ENCODE measurements at places on chromosomes 3 and 15.

DNA sequence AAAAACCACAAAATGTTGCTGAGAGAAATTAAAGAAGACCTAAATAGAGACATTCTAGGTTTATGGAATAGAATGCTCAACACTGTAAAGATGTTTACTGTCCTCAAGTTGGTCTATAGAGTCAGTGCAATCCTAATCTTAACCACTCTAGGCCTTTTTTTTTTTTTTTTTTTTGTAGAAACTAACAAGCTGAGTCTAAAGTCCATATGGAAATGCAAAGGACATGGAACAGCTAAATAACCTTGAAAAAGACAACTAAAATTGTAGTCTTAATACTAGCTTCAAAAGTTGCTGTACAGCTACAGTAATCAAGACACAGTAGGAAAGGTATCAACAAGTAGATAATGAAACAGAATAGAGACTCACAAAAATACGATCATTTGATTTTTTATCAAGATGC, 32.9 kb downstream of the CDV3 start:
- no peak for DNase-seq

DNA sequence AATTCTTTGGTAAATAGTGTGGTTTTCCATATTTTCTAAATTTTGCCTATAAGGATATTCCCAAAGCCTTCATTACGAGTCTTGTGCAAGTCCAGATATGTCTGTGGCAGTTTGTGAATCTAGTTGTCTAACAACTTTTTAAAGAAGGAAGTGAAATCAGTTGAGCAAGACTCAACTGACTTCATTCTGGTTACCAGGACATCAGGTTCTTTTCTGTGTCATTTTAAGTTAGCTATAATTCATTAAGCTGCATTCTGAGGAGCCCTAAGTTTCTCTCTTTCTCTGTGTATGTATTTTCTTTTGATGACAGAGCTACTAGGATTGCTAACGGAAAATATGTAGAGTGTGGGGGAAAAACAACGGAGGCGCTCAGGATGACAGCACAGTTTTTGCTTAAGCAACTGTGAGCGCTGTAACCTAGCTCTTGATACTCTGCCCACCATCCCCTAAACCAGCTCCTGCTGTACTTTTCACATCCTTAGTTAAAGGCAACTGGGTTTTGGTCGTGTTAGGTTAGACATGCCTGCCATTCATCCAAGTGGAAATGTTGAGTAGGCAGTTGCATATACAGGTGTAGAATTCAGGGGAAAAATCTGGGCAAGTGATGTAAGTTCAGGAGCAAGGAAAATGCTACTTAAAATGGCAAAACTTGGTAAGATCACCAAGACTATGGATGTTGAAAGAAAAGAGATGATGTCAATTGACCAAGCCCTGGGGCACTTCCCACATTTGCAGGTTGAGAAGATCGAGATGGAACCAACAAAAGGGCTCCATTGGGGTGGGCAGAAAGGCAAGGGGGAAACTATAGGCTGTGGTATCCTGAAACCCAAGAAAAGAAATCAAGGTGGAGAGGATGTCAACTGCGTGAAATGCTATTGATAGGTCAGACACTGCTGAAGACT, 9.2 kb downstream of the MFSD1 start:
- no peak for DNase-seq

- DNase-seq = no peak
Measured at GRCh38 chr3:159886050-159886449, 102.6 kb upstream of the IL12A start.

GRCh38 chr15:92277776-92278175, 115.9 kb upstream of the ST8SIA2 start:
- DNase-seq = peak; percentile 13

GRCh38 chr15:28967066-28967465, 81.3 kb downstream of the APBA2 start:
- DNase-seq = no peak

All from NCI-H345 (cell line).